Forelimb muscle (tissue), 1 donor: ENCODE measurements at places on chromosomes 2 and 18. TPM values are rescaled to one million over a fixed set of nuclear protein-coding genes. Genes with fewer than 3 reads are reported as not detected.

ZSCAN30 gene
- polyA plus RNA-seq, result 31.9 TPM

PPM1B gene
- polyA plus RNA-seq, result 31.1 TPM

DNA sequence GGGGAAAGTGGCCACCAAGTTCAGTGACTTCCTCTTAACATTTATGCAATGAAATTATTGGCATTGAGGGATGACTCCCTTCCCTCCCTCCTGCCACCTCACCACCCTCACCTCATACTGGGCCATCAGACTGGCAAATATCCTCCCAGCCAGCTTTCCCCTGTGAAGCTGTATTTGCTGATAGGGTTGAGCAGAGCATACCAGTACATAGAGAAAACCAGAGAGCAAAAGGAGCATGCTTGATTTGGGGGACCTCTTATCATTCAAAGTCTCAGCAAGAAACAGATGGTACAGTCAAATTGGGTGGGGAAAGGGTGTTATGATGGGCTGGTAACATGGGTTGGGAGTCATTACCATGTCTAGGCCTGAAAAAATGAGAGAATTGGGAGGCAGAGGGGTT, 19.1 kb upstream of the B3GNT2 start:
- no peak for DNase-seq

DSG2 gene
- 4.9 TPM for polyA plus RNA-seq

PCARE gene
- 0.25 TPM for polyA plus RNA-seq

SIX3 gene
- not detected for polyA plus RNA-seq

GRCh38 chr18:9684881-9685614, 23.1 kb upstream of the RAB31 start:
- no peak for DNase-seq

MALL gene
- 6.8 TPM for polyA plus RNA-seq

MYO5B gene
- polyA plus RNA-seq, result 1.6 TPM

UCN gene
- 1.9 TPM for polyA plus RNA-seq
